HTR-8/SVneo (cell line): ENCODE measurements at places on chromosomes 5 and 9.

- no peak for DNase-seq
Observed at GRCh38 chr5:14464671-14465070, 116.9 kb upstream of the OTULINL start.

- DNase-seq = no peak
Observed at GRCh38 chr9:76893395-76893932, 12.4 kb downstream of the PRUNE2 start.

- no peak for DNase-seq
Observed at GRCh38 chr5:129361441-129362025, 98.6 kb upstream of the ADAMTS19 start.

DNA sequence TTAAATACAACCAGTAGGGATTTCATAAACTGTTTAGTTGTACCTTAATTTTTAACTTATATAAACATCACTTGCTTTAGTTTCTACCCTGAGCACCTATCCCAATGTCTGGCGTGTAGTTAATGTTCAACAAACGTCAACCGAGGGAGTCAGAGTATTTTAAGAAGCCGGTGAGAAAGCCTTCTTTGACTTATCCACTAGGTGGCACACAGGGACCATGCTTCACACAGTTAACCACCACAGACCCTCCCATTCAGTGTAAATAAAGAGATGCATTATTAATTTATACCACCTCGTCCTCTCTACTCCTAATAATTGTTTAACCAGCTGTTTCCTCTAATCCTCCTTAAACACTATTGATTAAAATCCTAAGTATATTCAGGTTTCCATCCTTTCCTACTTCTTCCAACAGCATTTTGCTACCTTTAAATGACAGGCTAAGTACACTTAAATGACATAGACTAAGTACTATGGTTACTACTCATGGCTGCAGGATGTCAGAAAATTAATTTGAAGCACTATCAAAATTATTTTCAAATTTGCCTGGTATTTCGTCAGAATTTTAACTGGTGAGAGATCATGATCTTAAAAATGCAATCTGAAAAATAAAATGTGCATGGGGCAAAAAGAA lies 2.3 kb downstream of the HAPLN1 start:
- peak; percentile 43 for DNase-seq

DNA sequence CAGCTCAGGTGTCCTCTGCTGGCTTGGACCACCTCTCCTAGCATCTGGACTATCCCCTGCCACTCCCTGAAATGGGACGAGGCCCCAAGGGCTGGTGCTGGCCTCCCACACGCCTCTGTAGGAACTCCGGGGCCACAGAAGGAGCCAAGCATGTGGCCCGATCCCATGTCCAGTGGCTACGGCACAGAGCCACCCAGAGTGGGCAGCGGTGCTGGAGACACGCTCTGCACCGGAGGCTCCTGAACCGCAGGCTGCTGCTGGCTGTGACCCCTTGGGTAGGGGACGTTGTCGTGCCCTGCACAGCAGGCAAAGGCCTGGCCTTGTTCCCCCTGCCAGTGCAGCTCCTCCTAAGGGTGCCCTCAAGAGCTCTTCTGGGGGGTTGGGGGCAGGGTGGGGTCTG lies 6.4 kb upstream of the CARD9 start:
- no peak for DNase-seq

- DNase-seq = no peak
Observed at GRCh38 chr9:108083160-108083750, 593.7 kb upstream of the KLF4 start.

- no peak for DNase-seq
Observed at GRCh38 chr5:14008819-14009311, 64.4 kb upstream of the DNAH5 start.

GRCh38 chr5:138666226-138666742 lies 86.9 kb upstream of the CTNNA1 start:
- DNase-seq = no peak

DNA sequence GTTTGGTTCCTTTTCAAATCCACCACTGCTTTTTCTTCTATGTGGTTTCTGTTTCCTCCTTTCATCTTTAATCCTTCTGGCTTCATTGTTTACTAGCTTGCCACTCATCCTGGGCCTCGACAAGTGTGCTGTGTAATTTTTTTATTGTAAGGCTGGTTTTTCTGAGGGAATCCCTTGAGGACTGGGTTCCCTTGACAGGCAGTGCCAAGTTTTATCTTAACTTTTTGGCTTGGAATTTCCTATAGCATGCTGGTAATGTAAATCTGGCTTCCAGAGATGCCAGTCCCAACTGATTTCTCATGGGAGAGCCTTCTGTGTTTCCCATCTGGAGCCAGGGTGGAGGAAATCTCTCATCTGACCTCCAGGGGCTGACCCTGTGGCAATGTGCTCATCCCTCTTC lies 184.7 kb downstream of the ROR2 start:
- no peak for DNase-seq

GRCh38 chr9:105376893-105377292 lies 70.9 kb upstream of the FSD1L start:
- no peak for DNase-seq

DNA sequence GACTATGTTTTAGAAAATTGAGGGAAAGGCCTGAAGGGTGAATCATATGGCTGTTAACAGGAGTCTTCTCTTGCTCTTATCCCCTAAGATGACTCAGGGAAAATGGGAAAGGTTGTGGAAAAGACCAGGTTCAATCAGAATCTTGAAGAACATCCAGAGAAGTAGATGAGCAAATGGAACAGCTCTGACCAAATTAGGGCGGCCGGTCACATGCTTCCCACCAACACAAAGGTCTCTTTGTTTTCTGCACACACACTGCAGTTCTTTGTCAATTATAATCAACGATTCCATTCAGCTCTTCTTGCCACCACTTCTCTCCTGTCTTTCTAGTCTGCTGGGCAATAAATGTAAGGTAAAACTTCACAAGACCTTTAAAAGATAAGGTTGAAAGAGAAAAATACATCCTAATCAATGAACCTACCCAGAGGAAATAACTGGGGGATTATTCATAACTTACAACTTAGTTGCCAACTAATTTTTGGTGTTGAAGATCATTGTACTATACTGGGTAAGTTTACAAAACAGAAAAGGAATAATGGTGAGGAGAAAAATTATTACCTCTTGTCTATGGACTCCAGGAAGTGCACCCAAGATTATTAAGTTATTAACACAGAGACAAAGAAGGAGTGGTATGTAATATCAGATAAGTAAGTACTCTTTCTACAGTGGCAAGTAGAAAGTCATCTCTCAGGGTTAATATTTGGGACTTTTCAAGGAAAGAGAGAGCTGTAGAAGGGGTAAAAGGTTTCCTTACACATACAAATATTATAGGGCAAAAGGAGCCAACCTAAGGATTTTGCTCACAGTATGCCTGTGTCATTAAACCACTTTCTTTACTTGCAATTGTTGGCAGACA lies 441.9 kb upstream of the PIK3R1 start:
- DNase-seq = no peak

DNA sequence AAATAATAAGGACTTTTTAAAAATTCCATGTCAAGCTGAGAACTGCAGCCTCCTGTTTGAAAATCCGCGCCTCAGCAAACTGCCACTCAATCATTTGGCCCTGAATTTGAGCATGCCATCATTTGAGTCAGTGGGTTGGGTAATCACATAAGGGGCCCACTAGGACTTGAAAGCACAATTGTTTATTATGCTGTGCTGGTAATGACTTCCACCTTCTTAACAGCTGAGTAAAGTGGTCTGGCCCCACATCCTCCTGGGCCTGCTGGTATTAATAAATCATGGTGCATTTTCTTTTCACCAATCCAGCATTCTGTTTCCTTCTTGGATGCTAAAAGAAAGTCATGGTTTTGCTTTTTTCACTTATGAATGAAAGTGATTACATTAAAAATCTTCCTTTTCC lies 103.0 kb upstream of the CTSL start:
- DNase-seq = no peak

DNA sequence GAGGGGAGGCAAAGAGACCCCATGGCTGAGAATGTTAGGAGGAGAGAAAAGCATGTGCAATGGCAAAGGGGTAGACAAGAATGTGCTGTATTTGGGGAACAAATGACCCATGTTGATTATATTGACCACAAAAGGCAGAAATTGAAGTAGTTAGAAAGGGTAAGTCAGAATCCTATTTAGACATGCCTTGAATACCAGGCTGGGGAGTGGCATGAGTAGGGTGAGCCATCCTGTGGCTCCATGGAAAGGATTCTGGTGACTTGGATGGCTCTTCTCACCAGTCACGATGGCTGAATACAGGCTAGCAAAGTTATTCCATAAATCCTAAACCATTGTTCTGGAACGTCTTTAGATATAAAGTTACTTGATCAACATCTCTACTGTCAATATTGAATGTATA lies 73.4 kb upstream of the MEF2C start:
- no peak for DNase-seq

- DNase-seq = no peak
Observed at GRCh38 chr5:54611290-54611951, 93.9 kb downstream of the SNX18 start.

- no peak for DNase-seq
Observed at GRCh38 chr5:95670568-95670967, 12.2 kb downstream of the SPATA9 start.

DNA sequence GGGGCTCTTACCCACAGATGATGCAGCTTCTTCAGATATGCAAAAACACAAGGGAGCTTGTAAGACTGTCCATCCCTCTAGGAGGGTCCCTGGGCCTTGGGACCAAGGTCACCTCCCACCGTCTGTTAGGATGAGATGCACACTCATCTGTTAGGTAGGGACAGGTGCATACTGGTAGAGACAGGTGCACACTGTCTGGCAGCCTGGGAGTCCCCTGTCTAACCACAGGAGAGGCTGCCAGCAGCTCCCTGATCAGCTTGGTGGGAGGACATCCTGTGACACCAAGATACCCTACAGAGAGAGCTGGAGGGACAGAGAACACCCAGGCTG lies 13.2 kb downstream of the TSPAN17 start:
- DNase-seq = no peak

GRCh38 chr5:17037751-17038150 lies 101.7 kb upstream of the MYO10 start:
- no peak for DNase-seq

- no peak for DNase-seq
Observed at GRCh38 chr5:139383275-139383992, at the start of gene SLC23A1. Gene SLC23A1, minus strand, starts transcription at chr5:139383297. Its CDS starts 44 bp downstream, at chr5:139383253.

GRCh38 chr5:1380011-1380817 lies 35.3 kb upstream of the CLPTM1L start:
- no peak for DNase-seq
